Brain pericyte (primary cell): ENCODE measurements at places on chromosomes 6 and 20.
A peak's percentile ranks its signal among the peaks of the same experiment; 100 is the strongest.

DNA sequence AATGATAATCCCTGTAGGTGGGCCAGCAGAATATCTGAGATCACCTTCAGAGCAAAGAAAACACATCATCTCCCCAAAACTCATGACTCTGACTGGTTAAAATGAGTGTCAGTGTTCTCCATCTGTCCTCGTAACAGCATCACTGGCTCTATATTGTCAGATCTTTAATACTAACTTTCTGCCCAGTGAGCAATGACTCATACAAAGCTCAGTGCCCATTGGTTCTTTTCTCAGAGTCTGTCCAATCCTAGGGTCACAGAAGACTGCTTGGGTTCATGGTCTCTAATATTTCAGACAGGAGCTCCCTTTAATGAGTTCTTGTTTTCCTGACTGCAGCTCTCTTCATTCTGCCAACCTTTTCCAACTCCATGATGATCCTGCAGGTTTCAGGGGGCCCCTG is 36.4 kb downstream of the HLA-DPB1 start:
- no peak for DNase-seq

- no peak for DNase-seq
Observed at GRCh38 chr20:20837574-20838021, 125.2 kb upstream of the RALGAPA2 start.

DNA sequence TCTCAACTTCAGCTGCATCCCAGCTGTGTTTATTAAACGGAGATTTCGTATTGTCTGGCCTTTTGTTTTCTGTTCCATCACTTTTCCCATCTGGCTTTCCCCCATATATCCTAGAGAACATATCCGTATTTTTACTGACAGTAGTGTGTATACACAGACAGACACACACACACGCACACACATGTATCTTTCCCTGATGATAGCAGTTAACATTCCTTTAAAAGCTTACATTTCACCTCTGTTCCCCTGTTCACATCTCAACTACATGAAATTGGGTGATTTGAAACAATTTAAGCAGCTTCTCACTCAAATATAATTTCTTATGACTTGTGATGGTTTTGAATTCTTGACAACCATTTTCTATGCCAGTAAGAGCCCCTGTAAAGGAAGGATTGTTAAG is 207.1 kb upstream of the CEP162 start:
- DNase-seq = no peak

- no peak for DNase-seq
Observed at GRCh38 chr6:93196406-93196970, 222.9 kb downstream of the EPHA7 start.

DNA sequence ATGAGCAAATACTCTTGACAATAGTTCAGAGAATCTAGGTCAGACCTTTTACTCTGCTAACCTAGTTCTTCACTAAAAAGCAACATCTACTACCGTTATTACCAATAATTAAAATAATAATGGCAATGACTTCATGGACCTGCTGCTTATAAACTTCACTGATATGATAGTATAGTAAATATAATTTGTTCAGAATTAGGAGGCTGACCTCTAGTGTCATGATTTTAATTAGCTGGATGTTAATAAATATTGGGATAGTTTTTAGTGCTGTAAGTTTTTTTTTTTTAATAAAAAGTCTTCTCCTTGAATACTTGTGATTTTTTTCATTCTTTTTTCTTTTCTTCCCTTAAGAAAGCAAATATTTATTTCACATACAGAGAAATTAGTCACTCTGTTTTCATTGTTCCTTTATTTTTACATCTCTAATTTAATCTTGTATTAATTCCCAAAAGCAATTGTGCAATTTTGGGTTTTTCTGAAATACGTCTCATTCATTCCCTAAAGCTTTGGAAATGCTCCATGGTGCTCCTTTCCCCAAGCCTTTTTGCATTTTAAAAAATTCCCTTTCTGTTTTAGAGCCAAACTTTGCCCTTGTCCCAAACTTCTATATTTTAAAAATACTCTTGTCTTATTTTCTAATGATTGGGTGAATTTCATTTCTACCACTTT is 46.6 kb upstream of the UST start:
- DNase-seq = no peak

DNA sequence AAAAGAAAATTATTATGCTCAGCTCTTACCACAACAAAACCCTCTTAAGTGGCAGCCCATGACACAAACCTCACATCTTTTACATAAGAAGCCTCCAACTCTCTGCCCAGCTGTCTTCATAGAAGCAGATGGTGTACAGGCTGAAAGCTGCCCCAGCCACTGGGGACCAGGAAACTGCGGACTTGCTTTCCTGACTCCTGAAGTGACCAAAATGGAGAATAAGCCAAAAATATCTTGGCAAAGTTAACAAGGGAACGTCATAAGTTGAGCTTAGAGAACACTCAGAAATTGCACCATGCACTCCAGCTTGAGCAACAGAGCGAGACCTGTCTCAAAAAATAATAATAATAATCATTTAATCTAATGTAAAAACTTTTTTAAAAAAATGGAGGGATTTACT is 160.3 kb upstream of the CDYL start:
- DNase-seq = no peak

DNA sequence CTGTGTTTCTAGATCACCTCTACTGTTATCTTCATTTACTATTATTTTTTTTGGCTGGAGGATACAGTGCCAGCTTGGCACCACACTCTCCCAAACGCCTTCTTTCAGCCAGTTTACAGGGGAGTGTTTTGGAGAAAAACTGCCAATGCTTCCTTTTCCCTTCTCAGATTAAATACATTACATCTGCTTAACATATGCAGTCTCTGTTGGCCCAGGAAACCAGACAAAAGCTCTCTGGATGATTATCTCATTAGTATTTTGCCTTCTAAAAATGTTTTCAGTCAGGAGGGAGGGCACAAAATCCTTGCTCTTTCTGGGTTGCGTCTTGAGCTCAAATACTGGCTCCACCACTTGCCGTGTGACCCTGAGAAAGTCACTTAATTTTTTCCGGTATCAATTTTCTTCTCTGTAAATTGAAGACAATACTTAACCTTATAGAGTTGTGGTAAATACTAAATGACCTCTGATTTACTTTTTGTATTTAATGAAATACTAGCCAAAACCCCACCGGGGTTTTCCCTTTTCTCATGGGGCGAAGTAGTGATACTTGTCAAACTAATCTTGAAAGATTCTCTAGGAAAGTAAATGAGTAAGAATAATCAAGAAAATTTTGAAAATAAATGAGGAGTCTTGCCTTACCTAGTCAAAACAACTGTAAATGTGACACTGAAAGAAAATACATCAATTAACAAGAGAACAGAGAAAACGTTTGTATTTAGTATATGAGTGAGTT is 146.2 kb downstream of the MMS22L start:
- no peak for DNase-seq

- DNase-seq = no peak
Observed at GRCh38 chr6:87122477-87122876, 27.6 kb upstream of the CGA start.

- DNase-seq = no peak
Observed at GRCh38 chr6:1023229-1023628, 288.7 kb upstream of the FOXQ1 start.

GRCh38 chr6:45003387-45003786 is 324.7 kb upstream of the RUNX2 start:
- DNase-seq = no peak

DNA sequence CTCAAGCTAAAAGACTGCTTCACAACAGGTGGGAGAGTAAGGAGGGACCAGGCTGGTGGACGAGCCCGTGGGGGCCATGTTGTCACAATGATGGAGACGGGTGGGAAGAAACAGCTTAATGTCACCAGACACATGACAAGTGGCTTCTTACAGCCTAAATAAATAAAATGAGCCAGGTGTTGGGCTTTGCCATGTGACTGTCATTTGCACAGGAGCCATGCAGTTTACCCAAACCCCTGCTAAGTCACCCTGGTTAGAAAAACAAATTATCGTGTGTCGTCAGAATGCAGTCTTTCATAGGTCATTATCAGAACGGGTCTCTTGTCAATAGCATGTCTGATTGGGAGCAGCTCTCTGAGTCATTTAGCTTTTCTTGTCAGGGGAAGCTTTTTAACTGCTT is 18.5 kb downstream of the BTBD3 start:
- no peak for DNase-seq

DNA sequence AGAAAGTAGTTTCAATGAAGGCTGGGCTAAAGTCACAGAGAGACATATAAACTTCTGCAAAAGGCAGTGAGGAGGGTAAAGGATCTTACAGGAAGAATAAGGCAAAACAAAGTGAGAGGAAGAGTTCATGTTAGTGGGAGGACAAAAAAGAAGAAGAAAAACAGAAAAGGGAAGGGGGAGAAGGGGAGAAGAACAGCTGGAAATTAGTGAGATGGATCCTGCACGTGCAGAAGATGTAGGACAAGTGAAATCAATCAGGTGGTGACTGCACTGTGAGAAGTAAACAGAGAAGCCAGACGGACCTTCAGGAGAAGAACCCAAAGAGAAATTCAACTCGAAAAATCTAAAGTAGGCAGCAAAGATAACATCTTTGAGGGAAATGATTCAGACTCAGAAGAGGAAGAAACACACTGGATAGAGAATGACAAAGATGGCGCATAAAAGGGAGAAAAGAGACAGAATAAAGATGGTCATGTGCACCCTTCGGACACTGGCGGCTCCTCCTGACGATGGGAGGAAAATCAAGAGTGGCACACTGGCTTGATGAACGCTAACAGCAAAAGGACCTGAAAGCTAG is 105.9 kb downstream of the MYB start:
- no peak for DNase-seq

DNA sequence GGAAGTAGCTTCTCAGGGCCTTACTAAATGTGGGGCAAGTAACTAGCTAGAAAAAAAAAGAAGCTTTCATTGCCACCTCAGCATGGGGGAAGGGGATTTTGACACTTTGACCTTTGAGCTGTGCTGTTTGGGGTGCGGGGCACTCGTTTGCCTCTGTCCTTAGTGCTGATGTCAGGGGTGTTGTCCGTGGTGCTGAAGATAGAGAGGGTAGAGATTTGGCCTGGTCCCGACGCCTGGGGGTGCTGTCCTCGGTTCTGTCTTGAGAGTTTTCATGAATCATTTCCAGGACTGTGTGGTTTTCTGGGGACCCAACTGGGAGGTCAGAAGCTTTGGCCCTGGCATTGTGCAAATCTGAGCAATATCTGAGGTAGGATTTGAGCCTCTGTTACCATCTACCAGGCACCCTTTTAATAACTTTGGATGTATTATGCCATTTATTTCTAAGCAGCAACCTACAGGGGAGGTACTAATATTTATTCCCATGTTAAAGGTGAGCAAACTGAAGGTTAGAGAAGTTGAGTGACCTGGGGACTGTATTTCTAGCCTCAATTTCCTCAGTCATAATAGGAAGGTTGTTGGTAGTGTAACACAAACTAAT is 78.0 kb downstream of the DLGAP4 start:
- DNase-seq = no peak

- peak; percentile 92 for DNase-seq
Observed at GRCh38 chr20:48682529-48683363, 145.1 kb downstream of the PREX1 start.

- no peak for DNase-seq
Observed at GRCh38 chr20:16313917-16314316, 259.3 kb downstream of the KIF16B start.

GRCh38 chr6:132344811-132345210 is 56.5 kb downstream of the MOXD1 start:
- no peak for DNase-seq

GRCh38 chr20:49420811-49421295 is 61.6 kb downstream of the KCNB1 start:
- no peak for DNase-seq

DNA sequence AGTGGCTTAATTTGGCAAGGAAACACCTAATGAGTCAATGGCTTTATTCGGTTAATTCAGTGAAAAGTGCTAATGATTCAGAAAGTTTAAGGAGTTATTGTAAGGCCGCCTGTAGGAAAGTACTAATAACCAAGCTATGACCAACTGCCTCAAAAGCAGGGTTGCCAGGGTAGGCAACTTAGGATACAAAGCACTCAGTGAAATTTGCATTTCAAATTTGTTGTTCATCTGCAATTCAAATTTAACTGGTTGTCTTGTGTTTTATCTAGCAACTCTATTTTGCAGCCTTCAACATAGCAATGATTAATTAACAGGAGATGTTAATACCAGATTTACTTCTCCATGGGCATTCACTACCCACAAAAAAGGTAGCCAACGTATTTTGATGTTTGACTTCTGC is 412.3 kb downstream of the PRKN start:
- DNase-seq = no peak

GRCh38 chr6:78460711-78461110 is 406.6 kb upstream of the IRAK1BP1 start:
- no peak for DNase-seq

DNA sequence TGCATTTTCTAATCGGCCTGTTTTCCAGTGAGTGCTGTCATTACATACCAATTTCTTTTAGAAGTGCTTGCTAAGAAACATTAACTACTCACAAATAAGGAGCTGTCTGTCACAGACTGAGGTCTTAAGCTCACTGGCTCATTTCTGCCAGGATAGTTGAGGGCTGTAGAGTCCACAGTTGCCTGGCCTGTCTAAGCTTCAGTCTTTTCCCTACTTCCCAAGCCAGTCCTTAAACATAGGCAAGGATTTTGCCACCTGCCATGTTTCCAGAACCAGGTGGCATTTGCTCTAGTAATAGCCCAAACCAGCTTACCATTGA is 84.7 kb downstream of the LINC00237 start:
- DNase-seq = no peak

DNA sequence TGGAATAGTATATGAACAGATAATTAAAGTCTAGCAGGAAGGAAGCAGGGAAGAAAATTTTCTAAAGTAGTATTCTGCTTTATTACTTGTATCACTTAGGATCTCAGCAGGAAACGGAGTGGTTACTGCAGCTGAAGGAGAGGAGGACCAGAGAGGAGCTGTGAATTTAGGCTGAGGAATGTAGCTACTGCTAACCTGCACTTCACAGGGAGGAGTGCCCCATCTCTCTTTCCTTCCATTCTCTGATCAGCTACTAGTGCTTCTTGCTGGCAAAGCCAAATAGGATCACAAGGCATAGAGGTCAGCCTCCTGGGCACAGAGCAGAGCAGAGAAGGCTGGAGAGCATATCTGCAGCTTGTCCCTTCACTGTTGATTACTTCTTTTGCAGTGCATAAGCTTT is 205.3 kb upstream of the ASCC3 start:
- no peak for DNase-seq

GRCh38 chr6:14957355-14958059 is 288.4 kb upstream of the JARID2 start:
- DNase-seq = no peak

GRCh38 chr6:77397561-77397960 is 65.7 kb downstream of the HTR1B start:
- no peak for DNase-seq

DNA sequence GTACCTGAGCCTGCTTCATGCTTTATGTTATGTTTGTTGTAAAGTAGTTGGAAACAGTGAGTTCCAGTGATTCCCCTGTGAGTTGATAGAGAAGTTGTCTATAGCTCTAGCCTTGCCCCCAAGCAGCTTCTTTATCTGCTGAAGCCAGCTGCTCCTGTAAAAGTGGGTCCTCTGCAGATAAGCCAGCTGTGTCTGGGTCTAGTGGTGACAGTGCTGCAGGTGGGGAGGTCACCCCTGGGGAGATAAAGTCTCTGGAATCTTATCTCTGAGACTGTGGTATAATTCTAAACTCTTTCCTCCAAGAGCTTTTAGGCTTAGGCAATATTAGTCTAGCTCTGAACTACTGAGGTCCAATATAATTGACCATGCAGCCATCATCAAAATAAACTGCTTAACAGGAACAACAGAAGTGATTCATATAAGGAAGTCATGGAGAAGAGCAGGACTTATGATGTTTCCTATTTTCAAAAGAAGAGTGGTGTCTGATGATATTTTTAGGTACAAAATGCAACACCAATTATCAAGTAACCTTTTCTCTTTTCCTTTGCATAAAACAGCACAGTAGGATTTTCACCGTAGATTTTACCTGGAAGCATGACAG is 44.2 kb upstream of the TMEM217 start:
- DNase-seq = no peak

- no peak for DNase-seq
Observed at GRCh38 chr6:44444853-44445252, 57.3 kb downstream of the CDC5L start.
